ENCODE measurements at places on chromosomes 6 and 20. TPM values are rescaled to one million over a fixed set of nuclear protein-coding genes. Genes with fewer than 3 reads are reported as not detected.

GSTA2 gene
- total RNA-seq = not detected

ZNF165 gene
- total RNA-seq = 0.38 TPM

SYNDIG1 gene
- total RNA-seq = 1.5 TPM

BPIFB1 gene
- total RNA-seq = not detected

RAB23 gene
- total RNA-seq = 9.7 TPM

PTGIS gene
- total RNA-seq = 32.8 TPM

TSPO2 gene
- total RNA-seq = not detected

RAMACL gene
- total RNA-seq = 8.8 TPM

BEND6 gene
- 1.8 TPM for total RNA-seq

TRIM40 gene
- not detected for total RNA-seq

DYNLT2 gene
- total RNA-seq = 1.3 TPM

SIM1 gene
- 15.1 TPM for total RNA-seq

POU5F1 gene
- not detected for total RNA-seq

BRD2 gene
- total RNA-seq = 83.0 TPM

PRND gene
- not detected for total RNA-seq

FAM184A gene
- 7.5 TPM for total RNA-seq

TMEM244 gene
- not detected for total RNA-seq

All from subcutaneous adipose tissue (tissue), 4 donors.